Neural cell (in vitro differentiated cells): ENCODE measurements at places on chromosomes 12 and 14. TPM values are rescaled to one million over a fixed set of nuclear protein-coding genes. Genes with fewer than 3 reads are reported as not detected.

IFT43 gene
- 102 and 114 TPM in 2 replicates for polyA plus RNA-seq

SERPINA3 gene
- not detected in 2 replicates for polyA plus RNA-seq

CRY1 gene
- 28.2 and 33.4 TPM in 2 replicates for polyA plus RNA-seq

HOXC12 gene
- polyA plus RNA-seq = not detected in 2 replicates

NOVA1 gene
- polyA plus RNA-seq = 119 and 121 TPM in 2 replicates

PTCSC3 gene
- polyA plus RNA-seq = not detected in 2 replicates

HOXC4 gene
- not detected in 2 replicates for polyA plus RNA-seq

POMT2 gene
- 9.6 and 11.5 TPM in 2 replicates for polyA plus RNA-seq

SETD3 gene
- polyA plus RNA-seq = 44.0 and 49.6 TPM in 2 replicates

PIWIL1 gene
- polyA plus RNA-seq = not detected in 2 replicates

SYT10 gene
- 12.3 and 15.9 TPM in 2 replicates for polyA plus RNA-seq

HCAR2 gene
- polyA plus RNA-seq = not detected in 2 replicates

STON2 gene
- polyA plus RNA-seq = 11.3 and 15.2 TPM in 2 replicates

CNTN1 gene
- 101 and 104 TPM in 2 replicates for polyA plus RNA-seq

KCNK10 gene
- polyA plus RNA-seq = 6.9 and 7.0 TPM in 2 replicates

RNFT2 gene
- 18.5 and 20.6 TPM in 2 replicates for polyA plus RNA-seq

TNFAIP2 gene
- polyA plus RNA-seq = 1.8 and 6.1 TPM in 2 replicates

ART4 gene
- not detected in 2 replicates for polyA plus RNA-seq

CYP46A1 gene
- 5.4 and 15.1 TPM in 2 replicates for polyA plus RNA-seq

AKAP3 gene
- 0.46 and 1.6 TPM in 2 replicates for polyA plus RNA-seq

KRT6C gene
- not detected in 2 replicates for polyA plus RNA-seq
